ENCODE measurements at places on chromosomes 16 and 17. TPM values are rescaled to one million over a fixed set of nuclear protein-coding genes. Genes with fewer than 3 reads are reported as not detected.
A peak's percentile ranks its signal among the peaks of the same experiment; 100 is the strongest.

- DNase-seq, result no peak
- H3K27me3 ChIP-seq, result no peaks in the 10 kb centered on the region
- H3K27ac ChIP-seq, result no peak overlapping the region
- no peak overlapping the region for H3K4me3 ChIP-seq
Measured at GRCh38 chr16:9365370-9365728, 273.9 kb downstream of the HAPSTR1 start.

- no peaks in the 10 kb centered on the region for H3K36me3 ChIP-seq
- no peak overlapping the region for H3K27ac ChIP-seq
- DNase-seq, result no peak
Measured at GRCh38 chr17:39622380-39623006, 4.3 kb upstream of the PPP1R1B start.

DNA sequence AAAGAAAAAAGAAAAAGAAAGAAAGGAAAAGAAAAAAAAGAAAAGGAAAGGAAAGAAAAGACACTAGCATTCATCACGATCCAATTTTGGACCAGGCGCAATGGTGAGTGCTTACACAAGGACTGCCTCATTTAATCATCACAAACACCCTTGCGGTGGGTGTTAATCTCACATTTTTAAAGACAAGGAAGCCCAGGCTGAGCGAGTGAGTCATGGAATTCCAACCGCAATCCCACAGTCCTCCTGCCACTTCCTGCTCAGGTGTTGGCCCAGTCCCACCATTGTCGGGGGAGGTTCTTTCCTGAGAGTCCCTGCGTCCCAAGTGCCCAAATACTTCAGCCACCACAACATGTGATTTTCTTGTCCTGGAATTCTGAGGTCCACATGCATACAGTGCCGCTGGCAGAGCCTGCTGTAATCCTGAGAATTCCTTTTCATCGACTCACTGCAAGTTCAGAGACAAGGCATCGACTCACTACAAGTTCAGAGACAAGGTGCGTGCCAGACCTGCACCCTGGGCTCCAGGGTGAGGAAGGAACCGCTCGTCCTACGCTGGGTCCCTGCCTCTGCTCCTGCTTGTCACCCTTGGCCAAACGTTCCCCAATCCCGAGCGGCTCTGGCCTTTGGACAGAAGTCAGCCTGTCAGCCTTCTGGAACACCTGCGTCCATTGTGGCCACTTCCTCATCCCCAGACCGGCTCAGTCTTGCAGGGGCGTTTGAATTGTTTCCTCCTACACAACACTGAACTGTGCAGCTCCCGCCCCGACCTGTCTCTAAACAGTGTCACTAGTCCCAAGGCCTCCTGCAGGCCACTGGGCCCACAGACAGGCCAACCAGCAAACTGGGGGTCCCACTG lies 5.8 kb downstream of the ZG16B start:
- DNase-seq, result peak; percentile 95
- H3K27me3 ChIP-seq, result no peaks in the 10 kb centered on the region
- H3K4me1 ChIP-seq, result peaks cover 25% of the 10 kb centered on the region
- H3K27ac ChIP-seq, result peak overlapping the region; percentile 29
- no peaks in the 10 kb centered on the region for H3K36me3 ChIP-seq

GRCh38 chr16:88703486-88704309 lies 2.5 kb downstream of the RNF166 start:
- H3K36me3 ChIP-seq, result peaks cover 37% of the 10 kb centered on the region
- DNase-seq, result no peak
- H3K27ac ChIP-seq, result no peak overlapping the region
- no peaks in the 10 kb centered on the region for H3K27me3 ChIP-seq
- no peak overlapping the region for H3K4me3 ChIP-seq
- peaks cover 50% of the 10 kb centered on the region for H3K4me1 ChIP-seq

DNA sequence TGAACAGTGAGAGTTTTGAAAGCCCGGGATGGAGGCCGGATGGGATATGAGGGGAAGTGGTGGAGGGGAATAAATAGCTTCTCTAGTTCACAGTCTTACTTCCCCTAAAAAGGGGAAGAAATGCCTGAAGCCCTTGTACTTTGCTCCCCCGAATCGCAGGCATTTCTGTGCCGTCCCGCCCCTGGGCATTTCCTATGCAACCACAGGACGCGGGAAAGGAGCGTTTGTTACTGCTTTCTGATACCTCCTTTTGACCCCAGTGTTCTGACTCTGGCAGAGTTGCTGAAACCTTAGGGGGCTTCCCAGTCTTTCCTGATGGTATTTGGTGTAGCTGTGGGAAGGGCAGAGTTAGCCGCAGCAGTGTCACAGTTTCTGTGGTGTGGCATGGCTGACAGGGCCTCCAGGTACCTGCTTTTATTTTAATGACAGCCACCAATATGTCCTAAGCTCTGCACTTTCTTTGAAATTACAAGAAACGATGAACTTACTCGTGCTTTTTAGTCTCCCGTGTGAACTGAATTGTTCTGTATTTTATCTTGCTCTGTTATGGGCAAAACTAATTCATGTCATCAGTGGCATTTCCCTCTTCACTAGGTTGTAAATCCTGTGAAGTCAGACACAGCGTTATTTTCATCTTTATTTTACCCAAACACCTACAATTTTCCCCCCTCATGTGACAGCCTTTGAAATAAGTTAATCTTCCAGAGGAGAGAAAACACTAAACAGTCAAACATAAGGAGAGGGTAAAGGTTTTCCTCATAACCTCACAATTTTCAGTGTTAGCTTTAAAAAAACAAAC lies 27.1 kb downstream of the USP10 start:
- no peak for DNase-seq
- H3K27ac ChIP-seq, result no peak overlapping the region
- H3K4me3 ChIP-seq, result no peak overlapping the region
- no peaks in the 10 kb centered on the region for H3K27me3 ChIP-seq
- peaks cover 14% of the 10 kb centered on the region for H3K36me3 ChIP-seq

The ASGR1 gene
- 0.16 TPM for total RNA-seq

The CRHR1 gene
- total RNA-seq, result not detected
